ENCODE measurements at places on chromosomes 5 and 9.

DNA sequence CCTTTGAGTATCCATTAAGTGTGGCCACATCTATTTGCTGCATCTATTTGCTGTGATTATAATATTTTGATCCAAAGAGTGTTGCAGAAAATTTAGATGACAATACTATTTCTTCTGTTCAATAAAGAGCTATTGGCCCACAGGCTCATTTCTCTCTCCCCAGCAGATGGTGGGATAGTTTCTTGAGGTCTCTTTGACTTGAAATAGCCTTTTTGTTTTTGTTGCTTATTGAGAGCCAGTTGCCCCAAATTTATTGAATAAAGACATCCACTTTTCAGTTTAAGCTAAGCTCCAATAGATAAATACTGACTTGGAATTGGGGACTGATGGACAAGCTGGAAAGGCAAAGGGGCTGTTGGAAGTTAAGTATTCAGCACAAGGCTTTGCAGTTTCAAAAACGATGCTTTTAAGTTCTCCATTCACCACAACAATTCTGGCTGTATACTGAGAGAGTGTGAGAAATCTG lies 290.1 kb upstream of the MPDZ start:
- no peak for DNase-seq

GRCh38 chr9:136107155-136107952 lies 11.3 kb downstream of the TMEM250 start:
- no peak for DNase-seq

- no peak for DNase-seq
Measured at GRCh38 chr5:25056836-25057235, 412.1 kb upstream of the CDH10 start.

- DNase-seq: no peak
Measured at GRCh38 chr5:140835622-140836510, 1.8 kb downstream of the PCDHA7 start.

GRCh38 chr5:96794757-96795156 lies 13.0 kb downstream of the ERAP1 start:
- DNase-seq: no peak

- peak; percentile 50 for DNase-seq
Measured at GRCh38 chr5:76867827-76868693, 18.2 kb downstream of the S100Z start.

DNA sequence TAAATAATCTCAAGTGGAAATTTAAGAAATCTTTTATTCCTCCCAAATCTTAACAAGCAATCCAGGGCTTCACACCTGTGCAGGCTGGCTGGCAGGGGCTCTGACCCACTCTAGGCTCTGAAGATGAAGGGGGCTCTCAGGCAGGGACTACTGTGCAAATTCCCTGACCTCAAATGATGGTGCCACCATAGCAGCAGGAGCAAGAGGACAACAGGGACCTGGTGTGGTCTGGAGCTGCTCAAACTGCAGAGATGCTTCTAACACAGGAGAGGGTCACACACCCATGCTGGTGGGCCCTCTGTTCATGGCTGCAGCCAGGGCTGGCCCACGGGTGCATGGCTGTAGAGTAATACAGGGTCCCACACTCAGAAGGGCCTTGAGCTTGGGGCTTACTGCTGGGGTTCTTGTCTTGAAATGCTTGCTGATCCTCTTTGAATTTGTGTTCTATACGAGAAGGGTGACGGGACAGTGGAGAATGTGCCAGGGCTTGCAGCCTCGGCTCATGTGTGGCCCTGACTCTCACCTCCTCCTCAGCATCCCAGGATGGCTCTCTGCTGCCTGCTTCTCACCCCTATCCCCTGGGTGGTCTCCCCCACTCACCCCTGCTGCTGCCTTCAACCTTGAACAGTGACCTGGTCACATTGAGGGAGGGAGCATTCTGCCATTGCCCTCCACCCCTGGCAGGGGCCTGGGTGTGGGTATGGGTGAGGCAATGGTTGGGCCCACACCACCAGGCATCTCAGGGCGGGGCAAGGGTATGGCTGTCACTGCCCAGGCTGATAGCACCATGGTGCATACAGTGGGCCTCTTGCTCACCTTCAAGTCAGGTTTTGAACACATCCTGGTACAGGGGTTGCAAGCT lies 191.7 kb downstream of the FSTL4 start:
- DNase-seq: no peak

DNA sequence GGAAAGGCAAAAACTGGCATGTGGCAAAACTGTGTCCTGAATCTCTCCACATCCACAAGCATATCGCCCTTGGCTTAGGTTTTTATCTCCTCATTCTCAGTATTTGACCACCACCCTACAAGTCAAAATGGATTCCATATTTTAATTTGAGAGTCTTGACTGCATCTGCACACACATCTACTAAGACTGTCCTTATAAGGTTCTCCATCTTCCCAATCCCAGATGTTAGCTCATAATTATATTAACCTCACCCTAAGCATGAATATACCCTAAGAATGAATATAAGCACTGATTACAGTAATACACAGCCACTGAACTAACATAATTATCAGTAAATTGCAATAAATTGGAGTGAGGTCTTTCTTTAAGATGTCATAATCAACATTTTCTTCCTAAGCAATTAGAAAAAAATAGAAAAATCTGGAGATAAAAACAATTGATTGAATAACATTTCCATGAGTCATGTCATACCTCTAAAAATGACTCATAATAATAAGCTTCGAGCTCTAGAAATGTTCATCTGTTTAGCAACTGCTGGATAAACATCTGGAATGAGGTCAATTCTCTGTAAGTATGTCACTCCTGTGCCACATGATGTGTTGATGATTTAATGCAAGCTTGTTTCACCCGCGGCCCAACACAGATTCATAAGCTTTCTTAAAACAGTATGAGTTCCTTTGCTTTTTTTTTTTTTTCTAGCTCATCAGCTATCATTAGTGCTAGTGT lies 39.9 kb upstream of the PAM start:
- no peak for DNase-seq

DNA sequence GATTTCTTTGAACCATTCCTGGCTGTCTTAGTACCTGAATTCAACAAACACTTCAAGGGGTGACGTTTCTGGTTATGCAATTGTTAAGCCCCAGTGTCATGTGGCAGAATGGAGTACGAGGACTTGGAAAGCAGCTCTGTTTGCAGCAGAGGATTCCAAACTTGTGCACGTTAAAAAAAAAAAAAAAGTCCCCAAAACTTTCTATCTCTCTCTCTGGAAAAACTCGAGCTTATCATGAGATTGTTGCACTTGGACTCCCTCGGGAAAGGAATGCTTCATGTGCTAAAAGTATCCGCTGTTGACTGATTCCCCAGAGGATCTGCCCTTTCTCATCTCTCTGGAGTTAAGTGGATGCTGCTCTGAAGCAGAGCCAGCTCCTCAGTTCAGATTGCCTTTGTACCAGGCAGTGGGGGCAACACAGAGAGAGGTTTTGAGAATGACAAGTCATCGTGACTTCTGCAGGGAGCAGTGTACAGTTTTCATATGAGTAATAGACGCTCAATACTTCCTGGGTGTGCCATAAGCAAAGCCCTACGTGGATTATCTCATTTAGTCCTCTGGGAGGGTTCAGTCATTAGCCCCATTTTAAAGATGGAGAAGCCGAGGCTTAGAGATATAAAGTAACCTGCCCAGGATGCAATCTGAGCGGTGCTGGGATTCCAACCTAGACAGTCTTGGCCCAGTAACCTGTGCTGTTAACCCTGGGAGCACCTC lies 28.1 kb downstream of the TMOD1 start:
- DNase-seq: no peak

DNA sequence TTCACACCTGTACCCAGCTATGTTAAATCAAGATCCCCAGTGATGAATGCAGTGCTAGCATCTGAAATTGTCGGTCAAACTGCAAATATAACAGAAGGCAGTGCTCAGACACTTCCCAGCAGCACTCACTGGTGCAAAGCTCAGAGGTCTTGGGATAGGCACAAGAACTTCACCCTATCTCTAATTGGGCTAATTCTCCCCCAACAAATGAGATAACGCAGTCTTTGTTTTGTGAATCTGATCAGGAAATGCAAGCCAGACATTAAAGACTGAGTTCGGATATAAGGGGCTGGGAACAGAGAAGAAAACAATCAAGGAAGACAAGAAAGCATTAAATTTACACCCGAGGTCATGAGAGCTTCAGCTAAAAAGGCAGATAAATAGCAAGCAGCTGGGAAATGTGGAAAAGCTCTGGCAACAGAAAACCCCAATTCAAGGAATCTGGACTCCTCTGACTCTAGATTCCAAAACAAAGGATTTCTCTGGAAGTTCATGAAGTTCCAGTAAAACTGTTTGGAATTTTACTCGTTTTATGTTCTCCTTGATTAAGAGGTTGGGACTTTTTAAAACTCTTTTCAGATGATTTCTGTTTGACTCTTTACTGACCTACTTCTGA lies 65.1 kb downstream of the GNA14 start:
- no peak for DNase-seq

- peak; percentile 27 for DNase-seq
Measured at GRCh38 chr5:156402387-156402921, 75.5 kb downstream of the SGCD start.

DNA sequence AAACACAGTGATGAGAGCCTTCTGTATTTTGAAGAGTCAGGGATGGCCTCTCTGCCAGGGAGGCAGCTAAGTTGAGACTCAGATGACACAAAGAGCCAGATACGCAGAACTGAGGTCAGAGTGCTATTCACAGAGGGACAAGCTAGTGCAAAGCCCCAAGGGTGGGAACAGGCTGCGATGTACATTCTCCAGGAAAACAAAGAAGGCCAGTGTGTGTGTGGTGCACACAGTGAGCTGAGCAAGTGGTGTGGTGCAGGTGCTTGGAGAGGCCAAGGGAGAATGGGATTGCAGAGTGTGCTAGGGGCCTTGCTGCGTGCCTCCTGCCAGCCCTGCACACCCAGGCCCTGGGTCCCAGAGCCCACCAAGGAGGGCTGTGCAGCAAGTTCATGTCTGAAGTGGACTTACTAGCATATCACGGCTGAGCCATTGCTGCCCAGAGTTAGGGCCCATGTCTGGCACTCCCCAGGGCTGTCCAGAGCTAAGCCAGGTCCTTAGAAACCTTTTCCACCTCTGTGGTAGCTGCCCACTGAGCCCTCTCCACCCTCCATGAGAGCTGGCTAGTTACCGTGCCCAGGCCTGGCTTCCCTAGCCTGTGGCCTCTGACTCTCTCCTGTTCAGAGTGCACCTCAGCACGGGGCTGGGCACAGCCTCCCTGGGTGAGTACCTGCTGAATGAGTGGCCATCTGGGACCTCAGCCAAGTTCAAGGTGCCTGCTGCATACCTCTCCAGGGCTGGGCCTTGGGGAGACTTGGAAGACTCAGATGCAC lies 9.3 kb downstream of the SLC25A48 start:
- DNase-seq: no peak

GRCh38 chr5:158487156-158487555 lies 612.6 kb downstream of the EBF1 start:
- DNase-seq: no peak

GRCh38 chr9:137077010-137077747 lies at the start of gene UAP1L1:
UAP1L1 (plus strand) TSS chr9:137077517; CDS start chr9:137077533, 16 bp downstream.
- no peak for DNase-seq

GRCh38 chr5:97955450-97955849 lies 772.4 kb upstream of the RIOK2 start:
- DNase-seq: no peak

- no peak for DNase-seq
Measured at GRCh38 chr9:90141723-90142122, 500.9 kb downstream of the DIRAS2 start.

GRCh38 chr9:121242959-121243346 lies 25.0 kb upstream of the GSN start:
- no peak for DNase-seq

GRCh38 chr9:136239983-136240330 lies 5.7 kb downstream of the QSOX2 start:
- DNase-seq: no peak

- DNase-seq: no peak
Measured at GRCh38 chr9:69963803-69964202, 79.8 kb upstream of the MAMDC2 start.

DNA sequence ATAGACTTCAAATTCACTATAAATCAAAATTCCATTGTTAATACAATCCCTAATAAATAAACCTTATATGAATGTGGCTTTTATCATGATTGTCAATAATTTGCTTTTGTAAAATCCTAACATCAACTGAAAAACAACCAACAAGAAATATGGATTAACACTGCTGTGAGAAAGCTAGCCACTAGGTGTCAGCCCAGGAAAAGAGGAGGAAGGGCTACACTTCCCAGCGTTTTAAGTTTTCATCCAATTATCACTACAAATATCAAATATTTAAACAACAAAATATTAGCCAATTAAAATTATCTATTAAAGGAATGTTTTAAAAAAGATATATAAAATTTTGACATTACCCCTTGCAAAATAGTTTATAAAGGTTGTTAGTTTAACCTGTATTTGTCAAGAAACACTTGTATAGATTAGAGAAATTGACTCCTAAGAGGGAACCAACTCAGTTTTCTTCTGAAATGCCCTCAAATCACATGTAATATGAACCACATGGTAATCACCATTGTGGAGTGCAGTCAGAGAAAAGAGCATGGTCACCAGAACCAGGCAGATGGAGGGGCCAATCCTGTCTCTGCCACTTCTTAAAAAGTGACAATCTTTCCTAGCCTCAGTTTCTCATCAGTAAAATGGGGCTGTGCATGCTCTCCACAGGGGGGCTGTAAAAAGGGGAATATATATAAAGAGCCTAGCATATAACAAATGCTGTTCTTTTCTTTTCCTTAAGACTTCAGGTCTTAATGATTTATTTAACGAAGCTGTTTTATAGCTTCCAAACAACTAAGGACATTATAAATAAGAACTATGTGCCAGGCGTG lies 188.2 kb downstream of the CRB2 start:
- DNase-seq: peak; percentile 18

- no peak for DNase-seq
Measured at GRCh38 chr5:92574023-92574422, 1007.0 kb downstream of the NR2F1-AS1 start.
